ENCODE measurements at places on chromosomes 4 and X.

- no peak for DNase-seq
Observed at GRCh38 chr4:67198727-67199126, 346.6 kb downstream of the CENPC start.

GRCh38 chrX:87890437-87890836 is 372.8 kb downstream of the KLHL4 start:
- DNase-seq, result no peak

DNA sequence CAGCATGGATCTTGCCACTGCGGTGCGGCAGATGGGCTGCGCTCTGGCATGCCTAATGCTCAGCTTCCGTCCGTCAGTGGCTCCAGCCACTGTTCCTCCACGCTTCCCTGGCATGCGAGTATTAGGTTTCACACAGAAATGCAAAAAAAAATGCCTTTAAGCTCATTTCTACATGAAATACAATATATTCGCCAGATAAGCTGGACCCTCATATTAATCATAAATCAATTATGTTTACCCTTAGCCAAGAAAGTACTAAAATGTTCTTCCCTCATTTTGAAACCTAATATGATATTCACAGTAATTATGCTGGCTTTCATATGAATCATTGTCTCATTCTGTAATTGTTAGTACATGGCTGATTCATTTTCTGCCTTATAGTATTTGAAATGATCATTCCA is 115.5 kb upstream of the FAM241A start:
- DNase-seq, result no peak

DNA sequence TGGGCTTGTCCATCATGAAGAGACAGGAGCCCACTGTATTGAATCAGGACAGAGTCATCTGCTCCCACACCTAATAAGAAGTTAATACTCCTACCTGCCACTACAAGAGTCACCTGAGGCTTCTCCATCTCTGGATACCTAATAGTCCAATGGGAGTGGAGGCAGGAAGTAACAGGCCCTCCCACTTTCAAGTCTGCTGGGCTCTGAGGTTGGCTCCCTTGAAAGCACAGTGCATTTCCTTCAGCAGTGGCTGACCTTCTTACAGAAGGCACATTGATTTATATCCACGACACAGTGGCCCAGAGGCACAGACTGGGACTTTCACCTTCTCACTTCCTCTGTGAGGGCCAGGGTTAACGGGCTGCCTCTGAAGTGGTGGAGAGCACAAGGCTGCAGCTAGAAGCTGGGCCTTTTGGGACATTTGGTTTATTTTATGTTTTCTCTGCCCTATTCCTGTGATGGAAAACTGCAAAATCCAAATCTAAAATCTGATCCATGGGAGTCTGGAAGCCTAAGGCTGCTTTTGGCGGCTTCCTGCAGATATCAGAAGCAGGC is 38.1 kb downstream of the FRG2 start:
- DNase-seq, result no peak

DNA sequence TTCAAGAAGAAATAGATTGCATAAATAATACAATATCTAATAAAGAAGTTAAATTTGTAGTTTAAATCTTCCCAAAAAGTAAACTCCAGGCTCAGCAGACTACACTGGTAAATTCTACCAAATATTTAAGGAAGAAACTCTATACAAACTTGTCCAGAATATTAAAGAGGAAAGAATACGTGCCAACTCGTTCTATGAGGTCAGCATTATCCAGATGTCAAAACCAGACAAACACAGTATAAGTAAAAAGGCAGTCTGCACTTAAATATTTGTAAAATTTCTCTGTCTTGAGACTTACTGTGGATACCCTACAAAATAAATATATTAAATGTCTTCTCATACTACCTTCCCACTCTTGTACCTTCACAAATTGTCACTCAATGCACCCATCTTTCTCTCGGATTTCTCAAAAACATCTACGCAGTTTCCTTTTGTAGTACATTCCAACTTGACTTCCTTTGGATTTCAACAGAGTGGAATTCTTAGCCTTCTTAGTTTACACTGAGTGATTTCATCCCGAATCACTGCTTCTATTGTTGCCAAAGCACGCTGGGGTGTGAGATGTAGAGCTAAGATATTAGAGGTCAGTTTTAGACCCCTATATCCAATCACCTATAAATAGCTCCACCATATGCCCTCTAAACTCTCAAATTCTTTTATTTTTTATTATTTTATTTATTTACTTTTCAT is 71.6 kb upstream of the MAB21L2 start:
- no peak for DNase-seq

DNA sequence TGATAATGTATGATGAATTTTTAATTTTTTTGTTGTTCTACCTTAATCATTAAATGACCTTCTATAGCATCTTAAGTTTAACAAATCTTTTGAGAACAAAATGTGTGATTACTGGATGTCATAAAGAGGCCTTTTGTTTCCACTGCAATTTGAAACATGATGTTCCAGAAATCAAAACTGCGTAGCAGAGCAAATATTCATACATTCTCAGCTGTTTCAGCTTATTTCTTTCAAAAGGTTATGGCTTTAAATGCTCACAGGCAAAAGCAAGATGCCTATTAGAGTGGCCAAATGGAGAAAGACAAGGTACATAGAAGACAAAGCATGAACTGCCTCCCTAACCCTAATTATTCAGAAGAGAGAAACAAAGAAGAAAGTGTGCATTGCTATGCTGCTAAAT is 233.0 kb upstream of the SLC7A11 start:
- no peak for DNase-seq

GRCh38 chrX:13932416-13932815 is 97.3 kb downstream of the GEMIN8 start:
- no peak for DNase-seq

- no peak for DNase-seq
Observed at GRCh38 chrX:21883258-21883657, 27.5 kb downstream of the YY2 start.

DNA sequence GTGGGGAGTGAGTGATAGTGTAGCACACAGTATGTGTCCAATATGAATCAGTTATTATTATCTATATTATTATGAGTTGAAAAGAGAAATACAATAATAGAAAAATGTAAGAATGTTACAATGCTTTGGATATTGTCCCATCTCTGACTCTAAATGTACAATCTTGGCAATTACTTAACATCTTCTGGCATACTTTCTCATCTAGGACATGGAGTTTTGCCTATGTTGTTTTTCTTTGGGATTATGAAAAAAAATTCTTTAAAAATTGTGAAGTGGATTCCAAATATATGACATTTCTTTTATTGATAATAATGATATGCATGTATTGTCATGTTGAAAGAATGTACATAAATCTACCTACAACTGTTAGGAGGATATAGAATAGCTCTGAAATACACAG is 84.1 kb downstream of the TBCK start:
- no peak for DNase-seq

DNA sequence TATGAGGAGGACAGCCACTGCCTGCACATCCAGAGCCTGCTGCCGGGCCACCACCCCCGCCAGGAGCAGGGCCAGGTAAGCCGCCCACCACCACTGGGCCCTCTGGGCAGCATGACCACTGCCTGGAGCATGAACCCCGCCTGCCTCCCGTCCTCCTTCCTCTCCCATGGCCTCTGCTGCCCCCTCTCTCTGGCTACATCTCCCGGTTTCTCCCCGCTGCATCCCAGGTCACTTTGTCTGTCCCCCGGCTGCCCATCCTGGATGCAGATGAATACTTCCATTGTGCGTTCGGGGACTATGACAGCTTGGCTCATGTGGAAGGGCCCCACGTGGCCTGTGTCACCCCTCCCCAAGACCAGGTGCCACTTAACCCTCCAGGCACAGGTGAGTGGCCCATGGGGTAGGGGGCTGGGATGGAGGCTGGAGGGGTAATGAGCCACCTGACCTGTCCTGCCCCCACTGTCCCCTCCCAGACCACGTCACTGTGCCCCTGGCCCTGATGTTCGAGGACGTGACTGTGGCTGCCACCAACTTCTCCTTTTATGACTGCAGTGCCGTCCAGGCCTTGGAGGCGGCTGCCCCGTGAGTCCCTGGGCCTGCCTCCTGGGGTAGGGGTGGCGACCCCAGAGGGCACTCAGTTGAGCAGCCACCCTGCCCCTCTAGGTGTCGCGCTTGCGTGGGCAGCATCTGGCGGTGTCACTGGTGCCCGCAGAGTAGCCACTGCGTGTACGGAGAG is 6.0 kb downstream of the PLXNB3 start:
- no peak for DNase-seq

- DNase-seq, result no peak
Observed at GRCh38 chrX:130857207-130857606, 45.8 kb downstream of the ENOX2 start.

DNA sequence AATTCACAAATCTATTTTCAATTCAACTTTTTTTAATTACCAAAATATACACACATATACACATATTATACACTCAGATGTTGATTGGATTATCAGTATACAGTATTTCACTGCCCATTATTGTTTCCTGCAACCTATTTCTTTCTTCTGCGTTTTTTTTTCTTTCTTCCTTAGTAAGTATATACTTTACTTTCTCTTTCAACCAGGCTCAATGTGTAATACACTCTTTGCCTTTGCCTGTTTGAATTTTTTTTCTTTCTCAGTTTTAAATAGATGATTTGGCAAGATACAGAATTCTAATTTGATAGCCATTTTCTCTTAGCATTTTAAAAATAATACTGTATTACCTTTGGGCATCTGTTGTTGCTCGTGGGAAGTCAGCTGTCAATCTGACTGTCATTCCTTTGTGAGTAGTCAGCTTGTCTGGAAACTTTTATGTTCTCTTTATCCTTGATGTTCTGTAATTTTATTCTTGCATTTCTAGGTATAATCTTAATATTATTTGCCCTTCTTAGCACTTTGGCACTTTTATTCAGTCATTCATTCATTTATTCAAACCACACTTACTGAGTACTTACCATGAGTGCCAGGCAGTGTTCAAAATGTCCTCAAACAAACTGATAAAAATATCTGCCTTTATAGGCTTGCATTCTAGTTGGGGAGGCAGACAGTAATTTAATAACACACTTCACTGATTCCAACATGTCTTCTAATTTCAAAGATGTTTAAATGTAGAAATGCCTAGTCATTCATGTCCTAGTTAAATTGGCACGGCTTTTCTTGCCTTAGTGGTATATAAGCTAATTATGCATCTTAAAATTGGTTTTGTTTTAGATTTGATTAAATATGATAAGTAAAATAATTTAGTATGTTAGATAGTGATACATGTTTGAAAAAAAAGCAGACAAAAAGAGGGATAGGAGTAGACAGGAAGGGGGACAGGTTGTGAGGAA is 3.7 kb downstream of the USP38 start:
- DNase-seq, result no peak

DNA sequence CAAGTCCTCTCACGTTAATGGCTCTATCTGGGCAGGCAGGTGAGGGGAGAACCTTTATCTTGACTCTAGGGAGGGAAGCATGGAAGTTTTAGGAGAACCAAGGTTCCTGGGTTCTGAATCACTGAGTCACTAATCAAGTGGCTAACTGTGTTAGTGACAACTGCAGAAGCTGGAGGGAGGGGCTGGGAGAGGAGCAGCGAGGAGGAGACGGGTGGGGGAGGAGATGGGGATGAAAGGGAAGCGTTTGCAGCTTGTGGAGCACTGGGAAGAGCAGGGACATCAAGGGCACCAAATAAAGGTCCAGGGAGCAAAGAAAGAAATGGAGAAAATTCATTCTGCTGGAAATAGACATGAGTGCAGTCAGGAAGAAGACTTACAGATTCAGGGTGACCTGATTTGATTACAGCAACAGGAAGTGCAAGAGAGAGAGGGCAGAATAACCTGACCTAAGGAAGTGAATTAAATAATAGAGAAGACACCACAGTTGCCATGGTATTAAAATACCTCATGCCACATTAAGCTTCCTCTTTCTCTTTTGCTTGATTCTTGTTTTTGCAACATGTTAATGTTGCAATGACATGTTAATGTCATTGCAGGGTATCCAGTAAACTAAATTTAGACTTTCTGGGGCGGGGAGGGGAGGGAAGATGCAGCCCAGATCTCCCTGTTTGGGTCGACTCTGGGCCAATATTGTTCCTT is 4.5 kb upstream of the SETD7 start:
- DNase-seq, result no peak
